RPMI8226 (cell line): ENCODE measurements at places on chromosomes 3 and 15.

- no peak for DNase-seq
These were observed 711.0 kb downstream of the MECOM start for GRCh38 chr3:168952551-168952950.

- DNase-seq: peak; percentile 91
These were observed 535.1 kb downstream of the NLGN1 start for GRCh38 chr3:173932624-173933023.

DNA sequence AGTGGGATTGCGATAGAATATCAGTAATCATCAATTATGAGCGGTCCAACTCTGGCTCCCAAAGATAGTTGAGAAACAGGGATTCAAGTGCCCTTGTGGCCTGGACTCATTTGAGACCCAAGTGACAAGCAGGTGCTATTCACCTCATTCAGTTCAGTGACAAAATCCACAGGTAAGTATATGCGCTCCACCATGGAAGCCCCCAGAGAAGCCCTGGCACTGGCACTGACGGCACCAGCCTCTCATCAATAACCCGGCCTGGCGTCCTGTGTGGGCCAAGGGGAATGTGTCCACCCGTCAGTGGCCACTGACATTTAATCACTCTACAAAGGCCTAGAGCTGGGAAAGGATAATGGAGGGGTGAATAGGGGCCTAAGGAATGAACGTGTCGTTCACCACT is 117.2 kb downstream of the ADCY5 start:
- DNase-seq: no peak

GRCh38 chr15:78071383-78071782 is 6.1 kb downstream of the TBC1D2B start:
- no peak for DNase-seq

- DNase-seq: no peak
These were observed 73.6 kb downstream of the TFG start for GRCh38 chr3:100782906-100783305.

DNA sequence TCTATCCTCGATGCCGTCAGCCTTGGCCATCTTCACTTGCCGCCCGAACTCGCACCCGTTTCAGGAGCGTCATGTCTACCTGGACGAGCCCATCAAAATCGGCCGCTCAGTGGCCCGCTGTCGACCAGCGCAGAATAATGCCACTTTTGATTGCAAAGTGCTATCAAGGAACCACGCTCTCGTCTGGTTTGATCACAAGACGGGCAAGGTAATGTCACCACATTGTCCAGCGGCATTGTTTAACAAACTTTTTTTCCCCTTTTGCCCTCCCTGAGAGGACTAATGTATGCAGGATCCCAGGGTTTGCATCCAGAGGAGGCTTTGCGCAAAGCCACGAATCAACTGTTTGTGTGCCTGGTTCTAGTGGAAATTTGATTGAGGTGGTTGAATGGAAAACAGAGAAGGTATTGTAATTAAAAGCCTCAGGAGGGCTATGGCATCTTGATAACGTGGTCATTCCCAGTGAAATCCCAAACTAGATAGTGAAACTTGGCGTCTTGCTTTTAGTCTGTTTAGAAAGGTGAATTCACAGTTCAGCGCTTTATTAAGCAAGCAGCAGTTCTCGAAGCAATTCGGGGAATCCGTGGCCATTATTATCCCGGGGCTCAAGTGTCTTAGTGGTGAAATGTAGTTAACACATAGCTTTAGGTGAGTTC is 1.7 kb downstream of the SLMAP start:
- no peak for DNase-seq

DNA sequence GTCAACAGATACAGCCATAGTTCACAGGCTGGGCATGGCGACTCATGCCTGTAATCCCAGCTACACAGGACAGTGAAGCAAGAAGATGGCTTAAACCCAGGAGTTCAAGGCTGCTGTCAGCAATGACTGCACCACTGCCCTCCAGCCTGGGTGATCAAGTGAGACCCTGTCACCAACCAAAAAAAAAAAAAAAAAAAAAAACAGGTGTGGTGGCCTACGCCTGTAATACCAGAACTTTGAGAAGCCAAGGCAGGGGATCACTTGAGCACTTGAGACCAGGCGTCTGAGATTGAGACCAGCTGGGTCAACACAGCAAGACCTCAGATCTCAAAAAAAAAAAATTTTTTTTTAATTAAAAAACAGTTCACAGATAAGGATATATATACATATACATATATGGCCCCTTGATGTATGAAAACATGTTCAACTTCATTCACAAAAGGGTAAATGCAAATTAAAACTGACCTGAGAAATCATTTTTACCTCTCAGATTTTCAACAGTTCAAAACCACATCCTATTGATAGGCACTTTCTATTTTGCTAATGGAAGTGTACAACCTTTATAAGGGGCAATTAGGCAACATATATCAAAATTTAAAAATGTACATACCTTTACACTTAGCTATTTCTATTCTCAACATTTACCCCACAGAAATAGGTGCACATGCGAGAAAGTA is 51.1 kb downstream of the OSBPL10 start:
- no peak for DNase-seq

DNA sequence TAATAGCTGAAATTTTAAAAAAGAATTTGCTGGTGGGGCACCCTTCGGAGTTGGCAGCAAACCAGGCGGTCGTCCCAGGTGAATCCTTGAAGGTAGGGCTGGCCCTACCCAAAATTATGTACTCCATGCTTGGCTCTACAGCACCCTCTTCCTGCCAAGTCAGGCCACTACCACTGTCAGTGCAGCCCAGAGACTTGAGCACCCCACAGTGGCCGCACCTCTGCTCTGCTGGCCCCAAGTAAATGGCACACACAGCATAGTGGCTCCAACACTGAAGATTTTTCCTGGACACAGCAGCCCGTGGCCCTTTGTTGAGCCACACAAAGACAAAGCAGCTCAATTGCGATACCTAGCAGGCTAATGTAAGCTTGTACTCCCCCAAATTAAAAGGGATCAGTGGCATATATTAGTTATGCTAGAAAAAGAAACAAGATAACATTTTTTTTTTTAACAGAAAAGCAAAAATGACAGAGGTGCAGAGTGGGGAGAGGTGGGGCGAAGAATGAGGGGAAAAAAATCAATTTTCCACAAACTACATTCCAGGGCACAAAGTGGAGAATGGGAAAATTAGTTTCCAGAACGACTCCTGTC is 250.5 kb downstream of the UACA start:
- peak; percentile 96 for DNase-seq

DNA sequence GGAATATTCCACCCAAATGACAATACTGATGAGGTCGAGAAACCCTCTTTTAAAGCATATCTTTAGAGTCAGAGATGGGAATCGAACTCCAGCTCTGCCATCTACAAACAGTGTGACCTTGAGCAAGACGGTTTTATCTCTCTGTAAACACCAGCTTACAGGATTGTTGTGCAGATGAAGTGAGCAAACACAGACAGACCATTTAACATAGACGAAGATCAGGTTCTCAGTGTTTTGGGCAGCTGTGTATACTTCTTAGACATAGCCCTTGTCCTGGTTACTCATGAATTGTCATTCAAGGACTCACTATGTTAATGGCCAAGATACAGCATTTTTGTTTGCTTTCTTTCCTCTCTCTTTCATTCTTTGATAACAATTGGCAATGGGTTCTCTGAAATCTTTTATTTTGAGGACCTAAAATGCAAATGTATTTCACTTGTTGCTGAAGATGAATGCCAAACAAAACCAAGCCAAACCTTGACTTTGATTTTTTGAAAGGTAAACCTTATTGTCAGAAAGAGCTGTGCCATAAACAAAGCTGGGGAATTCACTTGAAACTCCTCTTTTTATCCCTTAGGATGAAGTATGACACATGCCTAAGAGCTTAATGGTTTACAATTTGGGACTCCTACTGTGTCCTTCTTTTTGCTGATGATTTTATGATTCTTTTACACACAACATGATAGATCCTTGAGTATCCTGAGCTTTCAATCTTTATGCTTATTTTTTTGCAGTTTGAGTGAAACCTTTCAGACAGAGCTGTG is 250.0 kb upstream of the PDZRN3 start:
- no peak for DNase-seq

DNA sequence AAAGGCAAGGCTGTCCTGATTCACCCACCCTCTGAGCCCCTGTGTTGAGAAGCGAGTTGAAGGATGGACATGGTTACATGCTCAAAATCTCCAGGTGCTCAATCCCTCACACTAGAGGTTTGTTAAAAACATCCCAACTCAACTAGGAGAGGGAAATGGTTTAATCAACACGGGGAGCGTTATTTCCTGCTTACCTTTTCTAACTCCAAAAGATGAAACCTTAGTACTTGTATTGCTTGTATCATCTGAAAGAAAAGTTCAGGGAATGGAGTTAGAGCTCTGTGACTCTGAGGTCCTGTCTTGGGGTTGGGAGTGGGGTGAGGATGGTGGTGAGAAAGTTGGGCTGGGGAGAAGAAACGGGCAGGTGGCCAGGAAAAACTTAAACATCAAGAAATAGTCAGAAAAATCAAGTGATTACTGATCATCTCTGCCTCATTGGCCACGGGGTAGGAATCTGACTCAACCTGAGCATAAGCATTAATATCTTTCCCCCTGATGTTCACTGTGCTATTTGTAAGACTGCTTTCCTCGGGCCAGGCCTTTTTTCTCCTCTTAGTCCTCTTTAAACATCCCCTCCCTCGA is 5.9 kb downstream of the MEIS2 start:
- DNase-seq: no peak

GRCh38 chr15:66647358-66647757 is 54.7 kb upstream of the SMAD6 start:
- DNase-seq: no peak

DNA sequence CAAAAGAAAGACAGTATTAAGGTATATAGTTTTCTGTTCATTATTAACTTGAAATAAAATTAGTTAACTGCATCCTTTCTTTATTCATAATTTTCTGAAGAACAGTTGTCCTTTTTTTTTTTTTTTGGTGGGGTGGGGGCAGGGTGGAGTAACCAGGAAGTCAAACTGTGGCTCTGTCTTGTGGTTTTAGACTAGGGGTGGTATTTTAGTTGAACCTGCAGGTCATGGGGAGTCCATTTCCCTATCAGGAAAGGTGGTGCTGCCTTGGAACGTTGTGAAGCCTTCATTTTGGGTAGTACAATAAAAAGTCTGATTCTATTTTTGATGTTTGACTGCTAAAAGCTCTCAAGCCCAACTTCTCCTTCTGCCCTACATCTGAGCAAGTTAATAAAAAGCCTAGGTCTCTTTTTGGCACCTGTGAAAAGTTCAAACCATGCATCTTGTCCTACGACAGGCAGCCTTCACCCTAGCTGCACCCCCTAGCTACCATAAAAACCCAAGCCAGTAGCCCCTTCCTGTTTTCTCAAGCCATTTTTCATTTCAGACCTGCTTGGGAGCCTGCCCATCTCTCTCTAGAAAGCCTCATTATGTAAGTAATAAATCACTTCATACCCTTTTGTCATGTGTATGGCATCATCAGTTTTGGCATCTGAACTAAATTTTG is 31.2 kb upstream of the RIOX2 start:
- DNase-seq: peak; percentile 79

- no peak for DNase-seq
These were observed 143.2 kb downstream of the RAP2B start for GRCh38 chr3:153305189-153305588.

GRCh38 chr3:178562143-178562946 is 26.1 kb downstream of the KCNMB2 start:
- DNase-seq: peak; percentile 52

DNA sequence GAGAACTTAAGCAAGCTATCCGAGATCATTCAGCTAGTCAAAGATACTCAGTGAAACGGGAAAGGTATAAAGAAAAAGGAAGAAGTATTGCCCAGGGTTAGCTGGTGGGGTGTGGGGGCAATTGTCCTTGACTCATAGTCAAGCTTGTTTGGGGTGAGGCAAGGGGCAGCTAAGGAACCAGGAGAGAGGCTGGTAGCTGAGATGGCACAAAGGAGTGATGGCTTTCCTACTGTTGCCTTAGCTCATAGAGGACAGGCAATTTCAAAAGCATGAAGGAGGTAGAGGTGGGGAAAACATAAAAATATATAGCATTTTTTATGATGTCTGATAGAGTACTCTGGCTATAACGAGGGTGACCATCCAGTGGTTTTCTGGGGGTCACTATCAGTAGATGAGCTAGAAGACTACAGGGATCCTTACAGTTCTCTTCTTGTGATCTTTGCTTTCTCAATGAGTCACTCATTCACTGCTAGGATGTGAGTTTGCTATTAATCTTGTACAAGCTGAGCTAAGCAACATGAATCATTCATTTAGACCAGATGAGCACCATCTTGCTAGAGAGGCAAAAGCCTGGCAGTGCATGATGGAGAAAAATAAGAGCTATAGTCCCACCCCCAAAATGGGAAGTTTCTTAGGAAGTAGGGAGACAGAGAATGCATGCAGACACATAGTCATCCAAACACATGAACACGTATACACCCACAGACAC is 207.1 kb upstream of the PFN2 start:
- DNase-seq: no peak

GRCh38 chr3:39189959-39190269 is 2.5 kb downstream of the XIRP1 start:
- peak; percentile 89 for DNase-seq

DNA sequence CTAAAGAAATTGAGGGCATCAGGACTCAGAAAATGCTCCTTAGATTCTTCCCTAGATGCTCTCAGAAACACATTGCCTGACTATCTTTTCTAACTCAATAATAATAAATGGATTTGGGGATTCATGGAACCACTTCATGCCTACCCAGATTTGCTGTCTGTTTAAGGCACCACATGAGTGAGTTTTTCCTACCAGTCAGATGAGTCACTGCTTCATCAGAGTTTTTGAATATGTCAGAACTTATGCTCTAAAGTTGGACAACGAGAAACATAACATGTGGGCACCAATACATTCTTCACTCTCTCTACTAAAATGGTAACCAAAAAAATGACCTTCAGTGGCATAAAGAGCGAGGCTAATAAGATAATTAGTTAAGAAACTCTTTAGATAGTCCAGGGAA is 1135.1 kb downstream of the TUSC7 start:
- DNase-seq: no peak

GRCh38 chr3:10305331-10305902 is 12.7 kb upstream of the GHRL start:
- DNase-seq: no peak

DNA sequence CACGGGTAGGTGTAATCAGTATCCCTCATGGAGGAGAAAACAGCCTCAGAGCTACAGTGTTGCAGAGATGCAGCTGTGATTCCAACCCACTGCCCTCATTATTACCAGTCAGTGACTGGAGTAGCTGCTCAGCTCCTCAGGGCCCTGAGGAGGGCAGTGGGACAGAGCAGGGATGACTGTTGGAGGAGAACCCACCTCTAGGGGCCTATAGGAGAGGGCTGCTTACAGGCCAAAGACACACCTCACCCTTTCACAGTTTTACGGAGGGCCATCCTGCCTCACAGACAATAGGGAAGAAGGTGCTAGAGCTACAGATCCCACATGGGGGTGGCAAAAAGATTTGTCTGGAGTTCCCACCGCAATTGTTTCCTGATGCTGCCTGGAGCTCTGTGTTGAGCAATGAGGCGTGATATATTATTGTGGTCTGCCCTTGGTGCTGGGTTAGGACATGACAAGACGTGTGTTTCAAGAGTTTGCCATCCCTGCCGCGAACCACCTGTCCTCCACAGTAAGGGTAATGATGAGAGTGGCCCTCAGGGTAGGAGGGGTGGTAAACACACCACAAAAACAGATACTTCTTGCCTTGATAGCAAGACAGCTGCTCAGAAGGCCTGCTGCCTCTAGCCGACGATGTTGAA is 140.5 kb upstream of the TPM1 start:
- no peak for DNase-seq

- DNase-seq: no peak
These were observed 7.1 kb downstream of the SPTBN5 start for GRCh38 chr15:41886741-41887140.

GRCh38 chr15:87608238-87609028 is 648.1 kb downstream of the NTRK3 start:
- no peak for DNase-seq
